ENCODE measurements at places on chromosomes 13 and 19. TPM values are rescaled to one million over a fixed set of nuclear protein-coding genes. Genes with fewer than 3 reads are reported as not detected.

NXNL1 gene
- not detected for polyA plus RNA-seq

ZNF253 gene
- 2.4 TPM for polyA plus RNA-seq

C13orf42 gene
- polyA plus RNA-seq, result not detected

LRP3 gene
- 3.9 TPM for polyA plus RNA-seq

BRME1 gene
- 9.0 TPM for polyA plus RNA-seq

ZNF701 gene
- 5.5 TPM for polyA plus RNA-seq

GNG7 gene
- 1.8 TPM for polyA plus RNA-seq

ZBTB32 gene
- polyA plus RNA-seq, result 3.1 TPM

LIN37 gene
- polyA plus RNA-seq, result 13.6 TPM

C19orf85 gene
- not detected for polyA plus RNA-seq

CYP4F3 gene
- polyA plus RNA-seq, result 2.4 TPM

TNFSF9 gene
- polyA plus RNA-seq, result 0.60 TPM

ACP7 gene
- polyA plus RNA-seq, result not detected

S1PR5 gene
- polyA plus RNA-seq, result not detected

ZNF90 gene
- 1.5 TPM for polyA plus RNA-seq

OXGR1 gene
- polyA plus RNA-seq, result not detected

ZNF506 gene
- 11.0 TPM for polyA plus RNA-seq

BCL3 gene
- polyA plus RNA-seq, result 44.4 TPM

TMEM59L gene
- polyA plus RNA-seq, result not detected

All from sigmoid colon (tissue), 7 donors.